AG09309 (cell line): ENCODE measurements at places on chromosomes 12 and 14.

- DNase-seq: no peak
Measured at GRCh38 chr12:19741132-19741489, 301.8 kb downstream of the AEBP2 start.

- no peak for DNase-seq
Measured at GRCh38 chr12:65156366-65156841, 13.0 kb upstream of the LEMD3 start.

DNA sequence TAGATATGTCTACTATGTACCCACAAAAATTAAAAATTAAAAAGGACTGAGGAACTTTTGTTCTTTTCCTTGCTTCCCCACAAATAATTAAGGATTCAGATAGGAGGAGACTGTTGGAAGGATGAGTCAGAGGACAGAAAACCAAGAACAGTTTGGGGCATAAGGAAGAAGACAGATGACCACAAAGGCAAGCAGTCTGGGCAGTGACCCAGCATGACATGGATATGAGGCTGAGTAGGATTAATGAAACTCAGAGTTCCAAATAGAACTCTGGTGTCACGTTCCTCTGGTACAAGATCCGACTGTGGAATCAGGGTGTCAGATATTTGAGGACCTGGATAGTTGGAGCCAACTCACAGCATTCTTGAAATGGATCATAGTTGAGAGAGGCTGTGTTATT lies 89.3 kb upstream of the SLC38A4 start:
- peak; percentile 76 for DNase-seq

DNA sequence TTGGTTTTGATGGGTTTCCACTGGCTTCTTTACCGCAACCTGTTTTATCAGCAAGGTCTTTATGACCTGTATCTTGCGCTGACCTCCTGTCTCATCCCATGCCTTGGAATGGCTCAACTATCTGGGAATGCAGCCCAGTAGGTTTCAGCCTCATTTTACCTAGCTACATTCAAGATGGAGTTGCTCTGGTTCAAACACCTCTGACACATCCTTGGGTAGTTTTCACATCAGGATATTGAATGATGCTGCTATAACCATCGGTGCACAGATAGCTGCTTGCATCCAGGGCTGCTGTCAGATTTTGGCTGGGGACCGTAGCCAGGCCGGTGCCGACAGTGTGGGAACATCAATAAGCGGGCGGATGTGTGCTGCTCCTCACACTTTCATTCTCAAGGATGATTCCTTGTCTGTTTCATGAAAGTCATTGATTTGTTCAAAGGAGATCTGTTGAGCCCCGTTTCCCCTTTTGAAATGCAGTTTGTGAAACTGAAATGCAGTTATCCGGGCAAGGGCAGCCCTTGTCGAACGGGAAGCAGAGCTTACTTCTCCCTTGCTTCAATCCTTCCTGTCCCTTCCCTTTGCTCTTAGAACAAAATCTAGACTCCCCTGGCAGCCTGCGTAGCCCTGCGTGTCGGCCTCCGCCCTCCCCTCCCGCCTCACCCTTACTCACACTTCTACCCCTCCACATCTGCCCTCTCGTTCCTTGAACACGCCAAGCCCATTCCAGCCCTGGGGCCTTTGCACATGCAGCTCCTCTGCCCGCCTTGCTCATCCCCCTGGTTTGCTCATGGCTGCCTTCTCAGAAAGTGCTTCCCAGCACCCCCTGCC lies 49.2 kb upstream of the NCOR2 start:
- DNase-seq: no peak

- DNase-seq: no peak
Measured at GRCh38 chr12:17076028-17076744, 470.2 kb upstream of the LMO3 start.

DNA sequence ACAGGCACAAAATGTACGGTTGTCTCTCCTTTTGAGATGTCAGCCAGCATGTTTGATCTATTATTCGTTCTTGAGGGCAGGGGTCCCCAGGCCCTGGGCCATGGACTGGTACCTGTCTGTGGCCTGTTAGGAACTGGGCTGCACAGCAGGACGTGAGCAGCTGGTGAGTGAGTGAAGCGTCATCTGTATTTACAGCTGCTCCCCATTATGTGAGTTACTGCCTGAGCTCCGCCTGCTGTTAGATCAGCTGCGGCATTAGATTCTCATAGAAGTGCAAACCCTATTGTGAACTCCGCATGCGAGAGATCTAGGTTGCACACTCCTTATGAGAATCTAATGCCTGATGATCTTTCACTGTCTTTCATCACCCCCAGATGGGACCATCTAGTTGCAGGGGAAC lies 41.4 kb upstream of the SCN8A start:
- peak; percentile 23 for DNase-seq

DNA sequence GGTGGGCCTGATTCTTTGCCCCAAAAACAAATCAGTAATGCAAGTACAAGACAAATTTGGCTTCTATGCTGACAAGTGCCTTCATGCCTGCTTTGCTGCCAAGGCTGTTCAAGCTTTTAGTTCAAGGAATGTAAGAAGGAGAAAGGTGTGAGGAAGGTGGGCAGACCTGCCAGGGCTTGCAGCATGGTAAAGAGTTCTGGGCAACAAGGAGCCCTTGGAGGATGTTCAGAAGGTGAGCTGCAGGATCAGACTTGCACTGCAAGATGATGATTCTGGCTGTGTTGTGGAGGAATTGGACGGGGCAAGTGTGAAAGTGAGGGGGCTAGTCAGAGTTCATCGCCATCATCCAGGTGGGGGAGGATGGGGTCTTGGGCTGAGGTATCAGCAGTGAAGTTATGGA lies 167.9 kb downstream of the NUAK1 start:
- DNase-seq: no peak

DNA sequence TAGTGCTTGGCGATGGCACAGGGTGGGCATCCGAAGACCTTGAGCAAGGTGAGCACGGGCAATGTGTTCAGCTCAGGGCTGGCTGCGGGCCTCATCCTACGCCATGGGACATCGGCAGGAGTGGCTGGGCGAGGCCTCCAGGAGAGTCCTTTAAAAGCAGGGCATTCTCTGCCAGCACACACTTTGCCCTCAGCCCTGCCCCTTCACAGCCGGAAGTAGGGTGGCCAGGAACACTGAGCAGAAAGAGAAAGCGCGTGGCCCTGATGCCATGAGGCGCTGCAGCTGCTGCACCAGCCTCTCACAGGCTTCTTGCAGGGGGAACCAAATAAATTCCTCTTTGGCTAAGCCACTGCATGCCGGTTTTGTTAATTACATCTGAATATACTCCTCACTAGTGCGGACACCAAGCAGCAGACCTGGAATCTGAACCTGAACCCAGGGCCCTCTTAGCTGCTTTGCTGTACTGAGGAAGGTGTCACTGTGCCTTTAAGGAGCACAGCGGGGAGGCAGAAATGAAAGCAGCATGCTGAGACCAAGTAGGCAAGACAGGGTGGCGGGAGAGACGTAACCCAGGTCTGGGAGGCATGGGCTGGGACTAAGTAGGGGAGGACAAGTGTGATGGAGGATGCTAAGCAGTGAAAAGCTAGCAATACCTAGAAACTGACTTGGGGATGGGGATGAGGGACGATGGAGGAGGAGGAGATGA lies 155.2 kb downstream of the TTC7B start:
- DNase-seq: no peak

GRCh38 chr12:90337018-90337417 lies 618.0 kb downstream of the CCER1 start:
- no peak for DNase-seq

- DNase-seq: no peak
Measured at GRCh38 chr12:62078020-62078419, 182.2 kb upstream of the USP15 start.

DNA sequence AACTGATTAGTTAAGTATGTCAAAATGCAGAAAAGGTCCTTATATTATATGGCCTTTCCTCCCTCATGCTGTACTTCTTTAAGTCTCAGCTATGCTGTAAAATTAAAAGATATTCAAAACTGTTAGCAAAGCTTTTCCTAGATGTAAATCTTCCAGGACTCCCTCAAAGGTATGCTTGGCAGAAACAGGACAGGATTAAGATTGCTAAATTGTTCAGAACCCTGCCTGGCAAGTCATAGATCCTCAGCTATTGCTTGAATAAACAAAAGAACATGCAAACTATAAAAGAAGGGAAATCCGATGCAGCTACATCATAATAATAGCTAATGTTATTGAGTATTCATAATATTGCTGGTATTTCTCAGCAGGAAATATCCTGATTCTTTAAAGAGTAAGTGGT lies 322.6 kb downstream of the CCDC91 start:
- DNase-seq: no peak

DNA sequence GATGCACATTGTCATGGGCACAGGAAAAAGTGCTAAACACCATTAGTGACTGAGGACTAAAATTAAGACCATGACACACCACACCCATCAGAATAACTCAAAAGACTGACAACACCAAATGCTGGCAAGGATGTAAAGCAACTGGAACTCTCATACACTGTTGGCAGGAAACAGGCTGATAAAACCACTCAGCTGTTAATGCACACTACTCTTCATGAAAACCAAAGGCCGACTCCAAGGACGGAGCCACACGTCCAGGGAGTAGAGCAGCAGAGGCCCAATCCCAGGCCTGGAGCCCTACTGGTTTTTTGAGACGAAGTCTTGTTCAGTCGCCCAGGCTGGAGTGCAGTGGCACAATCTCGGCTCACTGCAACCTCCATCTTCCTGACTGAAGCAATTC lies 6.4 kb downstream of the RAD52 start:
- no peak for DNase-seq

GRCh38 chr12:14723763-14724162 lies 27.4 kb upstream of the GUCY2C start:
- DNase-seq: peak; percentile 28

- DNase-seq: no peak
Measured at GRCh38 chr14:31268216-31268615, 60.6 kb upstream of the HECTD1 start.

- DNase-seq: no peak
Measured at GRCh38 chr12:3777206-3777809, 24.4 kb upstream of the CRACR2A start.

DNA sequence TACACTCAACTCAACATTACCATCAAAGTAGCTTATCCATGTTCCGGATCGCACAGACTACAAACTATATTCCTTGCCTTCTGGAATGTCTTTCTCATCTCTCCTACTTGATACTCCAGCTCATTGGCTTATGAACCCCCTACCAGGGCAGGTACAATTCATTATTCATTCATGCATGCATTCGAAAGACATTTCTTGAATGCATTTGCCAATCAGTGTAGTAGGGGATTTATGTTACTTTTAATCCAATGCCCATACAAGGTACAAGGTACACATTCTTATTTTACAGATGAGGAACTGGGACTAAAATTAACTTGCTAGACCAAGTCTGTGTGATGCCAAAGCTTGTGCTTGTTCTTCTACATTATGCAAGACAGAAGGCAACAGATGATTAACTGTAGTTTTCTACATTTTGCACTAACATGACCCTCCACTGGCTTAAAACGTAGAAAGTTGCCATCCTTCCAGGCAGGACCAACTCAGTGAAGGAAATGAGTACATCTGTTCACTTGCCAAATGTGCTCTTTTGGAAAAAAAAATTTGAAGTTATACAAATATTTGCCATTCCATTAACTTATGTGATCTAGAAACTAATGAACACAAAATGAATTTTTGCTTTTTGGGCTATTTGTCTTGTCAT lies 53.8 kb upstream of the KCNJ8 start:
- DNase-seq: no peak

DNA sequence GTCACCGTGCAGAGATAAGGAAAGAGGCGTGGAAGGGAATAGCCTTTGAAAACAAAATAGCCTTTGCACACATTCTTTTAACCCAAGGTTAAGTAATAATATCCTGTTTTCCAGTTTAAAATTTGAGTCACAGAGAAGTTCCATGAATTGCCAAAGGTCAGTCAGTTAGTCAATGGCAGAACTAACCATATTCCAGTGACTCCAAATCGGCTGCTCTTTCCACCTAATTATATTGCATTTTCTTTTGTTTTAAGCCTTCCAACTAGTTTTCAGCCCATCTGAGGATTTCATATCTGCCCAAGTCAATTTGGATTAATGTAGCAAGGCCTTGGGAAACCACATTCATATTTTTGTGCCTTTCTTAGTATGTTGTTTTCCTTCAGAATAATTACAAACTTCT lies 373.0 kb downstream of the CCDC91 start:
- no peak for DNase-seq

DNA sequence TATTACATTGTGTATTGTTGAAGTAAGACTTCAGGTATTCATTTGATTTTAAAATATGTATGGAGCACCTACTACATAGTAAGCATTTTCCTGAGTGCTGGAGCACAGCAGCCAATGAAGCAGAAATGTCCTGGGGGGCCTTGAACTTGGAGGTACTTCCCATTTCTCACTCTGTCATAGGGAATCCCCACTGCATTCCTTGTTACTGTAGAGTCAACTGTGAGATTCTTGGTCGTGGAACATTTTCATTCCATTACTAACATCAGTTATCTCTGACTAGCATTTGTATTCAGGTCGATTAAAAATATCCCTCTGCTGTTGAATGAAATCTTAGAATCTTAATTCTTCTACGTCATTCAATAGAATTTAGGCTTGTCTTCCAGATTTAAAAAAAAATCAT lies 66.7 kb downstream of the PDE3A start:
- DNase-seq: no peak

DNA sequence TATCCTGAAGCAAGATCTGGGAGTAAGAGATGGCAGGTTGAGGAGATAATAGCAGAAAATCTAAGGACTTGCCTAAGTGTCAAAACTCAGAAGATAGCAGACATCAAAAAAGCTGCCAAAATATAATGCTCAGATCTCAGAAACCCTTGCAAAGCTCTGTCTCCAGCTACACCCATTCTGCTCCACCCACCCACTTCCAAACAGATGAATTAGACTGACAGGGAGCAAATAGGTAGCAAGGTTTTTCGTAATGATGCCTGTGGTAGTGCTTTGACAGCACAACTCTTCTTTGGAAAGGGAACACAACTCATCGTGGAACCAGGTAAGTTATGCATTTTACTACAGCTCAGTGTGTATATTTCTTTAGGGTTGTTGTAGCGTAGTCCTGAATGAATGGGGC lies 132.6 kb downstream of the DAD1 start:
- DNase-seq: no peak

GRCh38 chr12:79547735-79548609 lies 142.8 kb downstream of the PAWR start:
- DNase-seq: peak; percentile 41

DNA sequence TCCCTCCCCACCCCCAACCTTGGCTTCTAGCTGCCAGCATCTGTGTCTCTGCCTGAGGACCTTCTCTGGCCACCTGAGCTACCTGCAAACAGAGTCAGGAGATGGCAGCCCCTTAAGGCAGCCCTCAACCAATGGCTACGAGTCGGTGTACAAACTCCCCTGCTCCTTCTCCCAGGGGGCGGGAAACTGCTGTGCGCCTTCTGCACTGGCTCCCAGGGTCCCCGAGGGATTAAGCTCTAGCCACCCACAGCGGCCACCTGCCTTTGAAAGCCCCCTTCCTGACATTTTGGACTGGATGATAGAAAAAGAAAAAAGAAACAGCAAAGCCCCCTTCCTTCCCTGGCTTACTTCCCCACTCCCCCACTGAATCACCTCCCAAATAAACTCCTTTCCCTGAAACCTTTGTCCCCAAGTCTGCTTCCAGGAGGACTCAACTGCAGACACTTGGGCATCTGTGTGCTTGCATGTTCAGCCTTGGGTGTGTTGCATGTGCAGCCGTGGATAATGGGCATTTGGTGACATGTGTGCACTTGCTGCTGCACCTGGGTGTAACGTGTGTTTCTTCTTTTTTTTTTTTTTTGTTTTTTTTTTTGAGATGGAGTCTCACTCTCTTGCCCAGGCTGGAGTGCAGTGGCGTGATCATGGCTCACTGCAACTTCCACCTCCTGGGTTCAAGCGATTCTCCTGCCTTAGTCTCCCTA lies 6.0 kb downstream of the SDS start:
- DNase-seq: no peak
